ENCODE measurements at places on chromosomes 2 and 18.

GRCh38 chr2:112920923-112921532 lies 10.1 kb downstream of the IL37 start:
- DNase-seq: no peak

- DNase-seq: no peak
Measured at GRCh38 chr2:19101968-19102367, 256.5 kb downstream of the OSR1 start.

DNA sequence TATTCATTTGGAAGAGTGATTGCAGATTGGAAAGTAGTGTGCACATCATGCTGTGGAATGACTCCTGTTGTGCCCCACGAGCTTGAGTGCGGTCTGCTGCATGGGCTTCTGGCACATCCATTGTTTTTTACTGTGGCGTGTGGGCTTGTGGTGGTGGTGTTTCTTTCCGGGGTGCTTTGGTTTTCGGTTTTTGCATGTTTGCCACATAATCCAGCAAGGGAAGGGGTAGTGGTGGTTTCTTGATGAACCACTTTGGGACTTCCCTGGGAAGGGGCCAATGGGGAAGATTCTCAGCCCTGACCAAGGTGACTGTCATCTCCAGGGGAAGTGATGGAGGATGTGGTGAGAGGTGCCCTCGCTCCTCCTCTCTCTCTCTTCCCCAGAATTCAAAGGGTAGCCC lies 57.0 kb downstream of the COA5 start:
- DNase-seq: no peak

- no peak for DNase-seq
Measured at GRCh38 chr18:24262087-24262486, 123.2 kb downstream of the CABYR start.

GRCh38 chr2:200737585-200737984 lies 74.1 kb upstream of the BZW1 start:
- DNase-seq: no peak

DNA sequence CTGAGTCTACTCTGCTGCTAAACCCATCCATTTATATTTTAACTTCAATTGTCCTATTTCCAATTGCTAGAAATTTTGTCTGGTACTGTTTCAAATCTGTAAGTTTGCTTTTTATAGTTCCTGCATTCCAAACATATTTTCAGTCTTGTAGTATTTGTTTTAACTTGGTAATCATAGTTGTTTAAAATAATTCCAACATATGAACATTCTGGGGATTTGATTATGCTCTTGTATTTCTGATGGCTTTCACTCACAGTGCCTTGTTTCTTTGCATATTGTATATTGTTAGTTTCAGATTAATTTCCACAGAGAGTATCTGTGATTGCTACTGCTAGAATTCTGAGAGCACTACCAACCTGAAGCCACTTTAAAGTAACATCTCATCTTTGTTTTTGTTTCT lies 202.4 kb downstream of the ETAA1 start:
- no peak for DNase-seq

DNA sequence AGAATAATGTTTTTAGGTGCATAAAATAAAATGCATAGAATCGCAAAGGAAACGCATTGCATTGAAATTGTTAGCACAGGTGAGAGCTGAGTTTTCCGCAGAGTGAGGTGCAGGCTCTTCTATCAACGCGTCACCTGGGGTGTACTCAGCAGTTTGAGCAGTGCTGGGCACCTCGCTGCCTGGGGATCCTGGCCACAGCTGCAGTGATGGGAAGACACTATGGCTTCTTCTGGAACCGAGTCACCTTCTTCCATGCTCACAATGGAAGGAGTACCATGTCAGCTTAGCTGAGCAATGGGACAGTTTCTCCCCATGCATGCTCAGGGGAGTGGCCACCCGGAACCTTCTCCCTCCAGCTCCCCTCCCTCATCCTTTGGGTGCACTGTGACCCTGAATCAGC lies 95.4 kb upstream of the OTOS start:
- no peak for DNase-seq

- no peak for DNase-seq
Measured at GRCh38 chr2:221589696-221590095, 17.6 kb upstream of the EPHA4 start.
